CD4-positive, alpha-beta T cell treated with Interferon alpha-2 for 1 hour (primary cell): ENCODE measurements at places on chromosomes 6 and 20.
A peak's percentile ranks its signal among the peaks of the same experiment; 100 is the strongest.

DNA sequence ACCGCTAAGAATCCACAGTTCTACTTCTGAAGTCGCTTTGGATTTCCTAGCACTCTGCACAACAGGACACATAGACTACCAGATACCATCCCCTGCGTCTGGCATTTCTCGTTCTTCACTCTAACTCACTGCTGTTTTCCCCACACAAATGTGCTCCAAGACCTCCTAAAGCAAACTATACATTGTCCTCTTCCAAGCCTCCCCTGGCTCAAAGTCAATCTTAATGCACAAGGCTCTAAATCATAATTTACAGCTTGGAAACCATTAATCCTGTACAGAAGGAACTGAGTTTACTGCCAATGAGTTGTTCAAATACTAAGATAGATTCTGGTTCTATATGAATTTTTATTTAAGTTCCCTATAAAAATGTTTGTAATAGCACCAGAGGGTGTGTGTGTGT is 128.5 kb downstream of the HIVEP2 start:
- DNase-seq, result no peak

GRCh38 chr20:44089987-44090674 is 96.9 kb downstream of the JPH2 start:
- DNase-seq, result peak; percentile 28

DNA sequence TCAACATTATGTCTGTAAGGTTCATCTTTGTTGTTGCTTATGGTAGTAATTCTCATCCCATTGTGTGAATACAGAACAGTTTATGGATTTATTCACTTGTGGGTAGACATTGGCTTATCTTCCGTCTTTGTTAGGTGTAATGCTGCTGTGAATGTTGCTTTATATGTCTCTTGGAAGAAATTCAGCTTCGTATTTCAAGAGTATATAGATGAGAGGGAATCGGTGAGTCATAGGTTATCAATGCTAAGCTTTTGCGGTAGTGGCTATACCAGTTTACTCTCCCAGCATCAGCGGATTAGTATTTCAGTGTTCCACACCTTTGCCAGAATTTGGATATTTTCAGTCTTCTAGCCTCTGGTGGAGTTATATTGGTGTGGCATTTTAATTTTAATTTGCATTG is 77.8 kb downstream of the ZFAND3 start:
- DNase-seq, result no peak

- no peak for DNase-seq
These were observed 101.8 kb downstream of the COL21A1 start for GRCh38 chr6:56145616-56146015.

GRCh38 chr6:93566285-93566684 is 146.9 kb upstream of the EPHA7 start:
- DNase-seq, result no peak

GRCh38 chr20:62147528-62147927 is 4.0 kb downstream of the SS18L1 start:
- DNase-seq, result no peak

DNA sequence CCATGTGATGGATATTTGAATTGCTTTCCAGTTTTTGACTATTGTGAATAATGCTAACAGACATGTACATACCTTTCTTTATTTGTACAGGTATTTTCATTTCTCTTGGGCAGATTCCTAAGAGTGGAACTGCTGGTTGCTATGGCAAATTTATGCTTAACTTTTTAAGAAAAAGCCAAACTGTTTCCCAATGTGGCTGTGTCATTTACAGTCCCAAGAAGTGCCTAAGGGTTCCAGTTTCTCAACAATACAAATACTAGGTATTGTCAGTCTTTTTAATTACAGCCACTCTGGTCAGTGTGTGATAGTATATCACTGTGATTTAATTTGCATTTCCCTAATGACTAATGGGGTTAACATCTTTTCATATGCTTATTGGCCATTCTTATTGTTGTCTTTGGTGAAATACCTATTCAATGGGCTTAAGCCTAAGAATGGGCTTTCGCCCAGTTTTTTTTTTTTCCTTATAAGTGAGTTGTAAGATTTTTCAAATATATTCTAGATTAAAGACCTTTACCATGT is 10.3 kb downstream of the REPS1 start:
- no peak for DNase-seq

DNA sequence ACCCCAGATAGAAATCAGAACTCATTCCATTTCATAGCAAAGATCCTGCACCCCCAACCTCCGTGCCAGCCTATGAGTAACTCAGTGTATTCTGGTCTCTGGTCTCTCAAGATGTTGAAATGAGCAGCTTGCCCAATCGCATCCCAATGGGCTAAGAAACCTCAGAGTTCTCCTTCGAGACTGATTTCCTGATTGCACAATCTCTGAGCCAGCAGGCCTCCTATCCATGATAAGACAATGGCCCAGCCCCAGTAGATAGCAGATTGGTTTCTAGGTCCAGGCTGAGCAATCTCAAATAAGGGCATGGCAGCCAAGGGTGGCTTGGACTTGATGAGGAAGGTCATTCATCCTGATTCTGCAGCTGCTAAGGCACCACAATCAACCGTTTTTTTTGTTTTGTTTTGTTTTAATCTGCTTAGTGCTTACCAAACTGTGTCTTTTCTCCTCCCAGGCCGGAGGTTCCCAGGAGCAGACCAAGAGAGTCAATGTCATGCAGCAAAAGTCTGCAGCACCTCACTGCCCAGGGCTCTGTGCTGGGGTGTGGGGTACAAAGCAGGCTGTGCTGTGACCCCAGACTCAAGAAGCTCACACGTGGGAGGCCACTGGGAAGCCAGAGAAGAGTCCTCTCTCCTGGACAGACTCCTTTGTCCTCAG is 125.1 kb upstream of the NXT1 start:
- DNase-seq, result no peak

DNA sequence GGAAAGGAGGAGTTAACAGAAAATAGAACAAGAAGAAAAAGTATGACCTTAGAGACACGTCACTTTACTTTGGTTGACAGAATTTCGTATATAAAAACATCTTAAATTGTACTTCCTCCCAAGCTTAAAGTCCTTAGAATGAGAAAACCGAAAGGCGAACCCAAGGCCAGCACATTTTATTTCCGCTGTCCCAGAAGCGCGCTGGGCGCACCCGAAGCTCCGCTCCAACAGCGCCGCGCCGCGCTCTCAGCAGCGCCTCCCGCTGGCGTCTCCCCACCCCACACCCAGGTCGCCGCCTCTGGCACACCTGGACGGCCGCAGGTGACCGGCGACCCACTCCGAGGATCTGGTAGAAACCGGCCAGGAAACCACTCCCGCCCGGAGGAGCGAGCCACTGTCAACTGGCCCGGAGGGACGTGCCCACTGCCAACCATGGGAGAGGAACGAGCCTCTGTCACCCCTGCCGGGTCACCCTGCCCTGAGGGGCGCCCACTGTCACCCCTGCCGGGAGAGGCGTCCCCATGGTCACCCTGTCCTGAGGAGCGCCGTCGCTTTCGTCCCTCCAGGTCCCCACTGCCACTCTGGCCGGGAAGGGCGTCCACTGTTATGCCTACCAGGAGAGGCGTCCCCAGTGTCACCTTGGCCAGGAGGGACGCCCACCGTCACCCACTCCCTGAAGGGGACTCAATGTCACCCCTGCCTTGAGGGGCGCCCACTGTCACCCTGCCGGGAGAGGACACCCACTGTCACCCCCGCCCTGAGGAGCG is 824 bp downstream of the MPC1 start:
- DNase-seq, result peak; percentile 64

GRCh38 chr6:65182681-65183080 is 524.3 kb downstream of the EYS start:
- no peak for DNase-seq

- DNase-seq, result no peak
These were observed 33.7 kb upstream of the LOC128125822 start for GRCh38 chr6:63538550-63538949.

- no peak for DNase-seq
These were observed 125.5 kb downstream of the ANKRD60 start for GRCh38 chr20:58102744-58103516.

GRCh38 chr6:125853756-125854155 is 63.0 kb downstream of the NCOA7 start:
- DNase-seq, result no peak

DNA sequence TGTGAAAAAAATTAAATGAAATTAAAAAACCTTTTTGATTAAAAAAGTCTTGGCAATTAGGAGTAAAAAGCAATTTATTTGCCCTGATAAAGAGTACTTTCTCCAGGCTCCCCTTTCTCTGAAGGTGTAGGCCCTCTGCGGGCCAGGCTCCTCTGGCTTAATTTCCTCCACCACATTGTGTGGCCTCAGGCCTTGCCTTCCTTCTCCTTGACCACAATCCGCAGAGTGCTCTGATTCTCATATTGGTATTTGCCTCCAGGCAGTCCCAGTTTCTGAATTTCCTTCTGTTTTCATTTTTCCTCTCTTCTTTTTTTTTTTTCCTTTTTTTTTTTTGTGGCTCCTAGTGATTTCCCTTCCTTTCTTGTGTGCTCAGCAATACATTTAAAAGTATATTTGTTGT is 96.4 kb downstream of the AIG1 start:
- DNase-seq, result no peak

- no peak for DNase-seq
These were observed 258.9 kb downstream of the COL12A1 start for GRCh38 chr6:74946961-74947360.

- no peak for DNase-seq
These were observed 48.5 kb downstream of the FNDC1 start for GRCh38 chr6:159217595-159218275.

DNA sequence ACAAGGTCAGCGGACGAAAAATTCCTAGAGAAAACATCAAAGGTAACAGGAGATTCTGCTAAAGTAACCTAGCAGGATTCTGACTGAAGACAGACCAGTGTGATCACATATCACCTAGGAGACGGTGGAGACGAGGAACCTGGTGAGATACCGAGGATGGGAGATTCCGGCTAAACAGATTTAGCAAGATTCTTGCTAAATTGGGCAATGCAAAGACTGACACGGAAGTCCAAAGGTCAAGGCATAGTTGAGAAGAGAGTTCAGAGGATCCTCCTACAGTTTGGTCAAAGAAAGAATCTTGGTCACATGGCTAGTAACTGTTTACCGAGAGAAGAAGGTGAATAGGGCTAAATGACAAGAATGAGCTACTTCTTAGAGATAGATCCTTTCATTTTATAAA is 61.1 kb downstream of the TMEM170B start:
- peak; percentile 50 for DNase-seq

DNA sequence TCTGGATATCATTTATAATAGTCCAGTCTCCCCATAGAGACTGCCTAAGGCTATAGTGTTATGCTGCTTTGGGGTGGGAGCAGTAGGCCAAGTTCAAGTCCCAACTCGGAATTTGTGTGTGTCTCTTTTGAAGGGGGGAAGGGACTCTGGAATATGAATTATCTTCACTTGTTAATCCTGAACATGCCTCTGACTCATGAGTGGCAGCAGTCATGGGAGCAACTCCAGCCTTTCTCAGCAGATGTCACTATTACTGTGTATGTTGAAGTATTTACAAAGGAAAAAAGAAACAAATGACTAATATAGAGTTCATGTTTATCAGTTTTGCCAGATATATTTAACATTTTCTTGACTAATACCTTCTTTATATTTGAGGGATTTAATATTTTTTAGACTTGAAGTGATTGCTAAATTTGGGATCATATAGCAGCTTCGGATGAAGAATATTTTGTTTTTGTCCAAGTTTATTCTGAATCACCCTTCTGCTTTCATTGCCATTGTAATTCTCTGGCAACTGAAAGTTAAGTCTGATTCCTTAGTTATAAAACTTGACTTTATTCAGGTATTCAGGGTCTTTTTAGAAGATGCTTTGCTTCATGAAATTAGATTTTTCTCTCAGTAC is 23.4 kb downstream of the FAM217A start:
- DNase-seq, result peak; percentile 26

- DNase-seq, result no peak
These were observed 851.4 kb upstream of the CITED2 start for GRCh38 chr6:140225701-140226436.

DNA sequence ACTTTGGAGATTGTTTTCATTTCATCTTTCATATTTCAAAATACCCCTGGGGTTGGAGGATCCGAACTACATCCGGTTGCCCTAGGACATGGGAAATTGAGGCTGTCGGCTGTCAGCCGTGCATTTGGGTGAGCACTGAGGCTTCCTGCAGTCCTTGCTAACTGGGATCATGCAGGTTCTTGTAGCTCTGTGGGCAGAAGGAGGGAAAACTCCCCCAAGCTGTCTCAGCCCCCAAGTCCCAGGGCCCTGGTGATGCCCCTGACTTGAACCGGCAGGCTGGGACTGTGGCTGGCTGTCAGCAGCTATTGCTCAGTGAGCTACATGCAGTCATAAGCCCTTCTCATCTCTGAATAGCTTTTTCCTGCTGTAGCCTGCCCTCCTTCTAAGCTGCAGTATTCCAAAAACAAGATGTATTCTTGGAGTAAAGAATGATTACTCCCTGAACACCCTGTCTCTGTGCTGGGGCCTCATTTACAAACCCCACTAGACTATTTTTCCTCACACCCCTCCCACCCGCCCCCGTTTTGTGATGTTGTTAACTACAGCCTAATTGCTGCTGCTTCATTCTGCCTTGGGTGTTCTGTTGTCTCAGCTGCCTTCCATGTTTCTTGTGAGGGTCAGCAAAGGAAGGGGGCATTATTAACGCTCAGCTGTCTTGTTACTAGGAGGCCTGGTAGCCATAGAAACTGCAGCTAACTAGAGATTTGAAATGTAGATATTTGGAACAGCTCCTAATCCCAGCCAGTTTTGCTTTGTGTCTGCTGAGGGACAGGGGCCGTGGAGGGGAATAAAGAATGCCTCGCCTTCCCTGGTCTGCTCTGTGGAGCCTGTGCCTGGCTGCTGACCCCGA is 18.1 kb downstream of the MTRES1 start:
- DNase-seq, result no peak

DNA sequence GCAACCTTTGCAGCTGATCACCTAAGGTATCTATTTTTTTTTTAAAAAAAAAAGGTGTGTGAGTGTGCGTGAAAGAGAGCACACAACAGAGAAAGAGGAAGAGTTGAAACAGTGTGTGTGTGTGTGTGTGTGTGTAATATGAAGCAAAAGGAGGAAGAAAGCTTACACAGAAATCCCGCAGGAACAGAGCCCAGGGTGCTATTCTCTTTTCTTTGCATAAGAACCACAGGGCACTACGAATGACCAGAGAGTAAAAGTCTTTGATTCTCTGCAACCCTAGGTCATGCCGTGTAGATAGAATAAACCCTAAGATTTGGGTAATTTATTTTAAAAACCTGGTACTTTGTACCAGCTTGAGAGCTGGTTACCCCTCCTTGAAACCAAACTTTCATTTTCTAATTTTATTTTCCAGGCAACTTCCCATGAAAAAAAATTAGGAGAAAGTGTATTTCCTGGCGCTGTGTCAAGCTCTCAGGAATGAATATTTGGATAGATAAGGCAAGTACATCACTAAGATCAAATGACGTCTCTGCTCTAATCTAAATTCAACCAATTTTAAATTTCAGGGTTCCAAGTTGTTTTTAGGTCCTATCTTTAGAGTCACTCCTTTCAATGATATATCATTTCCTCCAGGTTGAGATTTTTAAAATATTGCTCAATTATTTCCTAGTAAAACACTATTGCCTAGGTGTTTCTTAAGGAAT is 47.9 kb upstream of the ID4 start:
- no peak for DNase-seq

DNA sequence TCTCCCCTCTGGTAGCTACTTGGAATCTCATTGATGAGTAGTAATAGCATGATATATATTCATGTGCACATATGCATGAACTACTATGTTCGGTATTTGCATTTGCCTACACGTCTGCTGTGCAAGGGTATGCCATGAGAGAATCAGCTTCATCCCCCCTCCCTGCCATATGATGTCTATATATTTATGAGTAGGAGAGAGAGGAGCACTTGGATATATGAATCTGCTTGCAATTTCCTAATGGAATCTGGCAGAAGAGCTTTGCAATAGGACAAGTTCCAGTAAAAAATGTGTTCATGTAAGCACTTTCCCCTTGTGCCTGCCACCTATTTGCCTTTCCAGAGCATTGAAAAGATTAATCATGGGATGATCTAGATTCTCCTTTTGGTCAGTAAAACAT is 76.2 kb upstream of the BACH2 start:
- DNase-seq, result no peak
